Renal cortical epithelial cell (primary cell): ENCODE measurements at places on chromosomes 16 and 17.

GRCh38 chr17:21034340-21035235, 8.2 kb downstream of the USP22 start:
- DNase-seq, result no peak

DNA sequence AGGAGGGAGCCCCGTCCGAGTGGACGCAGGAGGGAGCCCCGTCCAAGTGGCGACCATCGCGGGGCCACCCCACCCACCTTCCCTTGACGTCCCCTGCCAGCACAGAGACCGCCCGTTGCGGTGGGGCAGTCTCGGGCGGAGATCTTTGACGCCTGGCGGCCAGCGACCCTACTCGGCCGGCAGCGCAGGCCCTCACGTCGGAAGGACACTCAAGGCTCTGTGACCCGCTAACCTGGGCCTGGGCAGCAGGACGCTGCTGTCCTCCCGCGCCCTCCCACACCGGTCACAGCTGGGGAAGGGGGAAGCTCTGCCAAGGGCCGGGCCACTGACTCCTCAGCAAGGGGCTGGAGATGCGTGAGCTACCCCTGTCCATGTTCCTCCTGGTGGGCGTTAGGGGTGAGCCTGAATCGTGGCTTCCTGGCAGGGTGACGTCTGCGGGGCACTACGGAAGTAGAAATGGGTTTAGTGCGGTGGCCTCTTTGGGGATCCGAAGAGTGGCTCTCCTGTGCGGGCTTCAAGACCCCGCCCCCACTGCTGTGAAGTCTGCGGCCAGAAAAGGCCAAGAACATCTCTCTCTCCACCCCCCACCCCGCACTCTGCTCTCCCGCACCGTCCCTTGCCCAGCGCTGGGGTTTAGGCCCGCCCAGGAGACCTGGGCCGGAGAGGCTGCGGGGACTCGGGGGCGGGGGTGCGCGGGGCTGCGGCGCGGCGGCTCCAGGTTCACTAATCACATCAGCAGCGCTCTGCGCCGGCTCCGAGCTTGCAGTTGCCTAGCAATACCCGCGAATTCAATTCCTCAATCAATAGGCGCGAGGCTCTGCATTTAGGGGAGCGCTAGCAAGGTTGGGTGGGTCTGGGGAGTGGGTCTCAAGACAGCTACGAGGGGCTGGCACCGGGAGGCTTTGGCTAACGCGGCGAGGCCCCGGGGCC, 5.8 kb downstream of the CBX8 start:
- no peak for DNase-seq

DNA sequence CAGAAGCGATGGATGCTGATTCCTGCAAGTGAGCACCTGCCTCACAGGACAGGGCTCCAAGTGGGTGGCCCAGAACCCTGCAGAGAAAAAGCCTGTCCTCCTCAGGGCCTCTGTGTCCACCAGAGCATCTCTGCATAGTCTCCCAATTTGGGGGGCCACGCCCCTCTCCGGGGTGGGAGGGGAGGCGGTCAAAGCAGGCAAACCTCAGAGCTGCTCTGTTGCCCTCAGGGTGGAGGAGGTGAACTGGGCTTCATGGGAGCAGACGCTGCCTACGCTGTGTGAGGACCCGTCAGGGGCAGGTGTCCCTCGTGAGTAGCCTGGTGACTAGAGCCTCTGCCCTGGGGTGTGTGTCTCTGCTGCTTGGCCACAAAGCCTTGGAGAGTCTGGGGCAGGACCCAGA, 19.3 kb downstream of the TRPV2 start:
- DNase-seq, result no peak

DNA sequence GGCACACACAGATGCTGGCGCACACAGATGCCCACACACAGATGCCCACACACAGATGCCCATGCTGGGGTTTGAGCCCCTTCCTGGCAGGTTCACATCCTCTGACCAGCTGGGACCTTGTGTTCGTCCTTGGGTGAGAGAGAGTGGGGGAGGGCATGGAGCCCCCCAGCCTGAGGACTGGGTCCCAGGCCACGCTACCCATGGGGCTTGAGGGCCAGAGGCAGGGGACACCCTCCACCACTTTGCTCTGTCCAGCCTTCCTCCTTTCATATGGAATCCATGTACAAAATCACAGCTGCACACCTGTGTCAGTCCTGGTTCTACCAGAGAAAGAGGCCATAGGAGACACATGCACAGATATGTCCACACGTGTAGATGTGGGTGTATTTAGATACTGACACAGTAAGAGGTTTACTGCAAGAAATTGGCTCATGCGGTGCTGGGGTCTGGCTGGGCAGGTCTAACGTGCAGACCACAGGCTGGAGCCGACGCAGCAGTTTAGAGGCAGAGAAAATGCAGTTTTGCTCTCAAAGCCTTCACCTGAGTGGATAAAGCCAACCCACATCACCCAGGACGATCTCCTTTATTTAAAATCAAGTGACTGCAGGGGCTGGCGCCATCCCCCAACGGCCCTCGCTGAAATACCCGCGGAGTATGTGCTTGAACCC, 10.8 kb downstream of the SLC22A31 start:
- no peak for DNase-seq

GRCh38 chr17:13734880-13735279, 133.2 kb upstream of the HS3ST3A1 start:
- DNase-seq, result no peak

- DNase-seq, result no peak
Measured at GRCh38 chr17:81241648-81242420, 2.7 kb downstream of the NDUFAF8 start.

DNA sequence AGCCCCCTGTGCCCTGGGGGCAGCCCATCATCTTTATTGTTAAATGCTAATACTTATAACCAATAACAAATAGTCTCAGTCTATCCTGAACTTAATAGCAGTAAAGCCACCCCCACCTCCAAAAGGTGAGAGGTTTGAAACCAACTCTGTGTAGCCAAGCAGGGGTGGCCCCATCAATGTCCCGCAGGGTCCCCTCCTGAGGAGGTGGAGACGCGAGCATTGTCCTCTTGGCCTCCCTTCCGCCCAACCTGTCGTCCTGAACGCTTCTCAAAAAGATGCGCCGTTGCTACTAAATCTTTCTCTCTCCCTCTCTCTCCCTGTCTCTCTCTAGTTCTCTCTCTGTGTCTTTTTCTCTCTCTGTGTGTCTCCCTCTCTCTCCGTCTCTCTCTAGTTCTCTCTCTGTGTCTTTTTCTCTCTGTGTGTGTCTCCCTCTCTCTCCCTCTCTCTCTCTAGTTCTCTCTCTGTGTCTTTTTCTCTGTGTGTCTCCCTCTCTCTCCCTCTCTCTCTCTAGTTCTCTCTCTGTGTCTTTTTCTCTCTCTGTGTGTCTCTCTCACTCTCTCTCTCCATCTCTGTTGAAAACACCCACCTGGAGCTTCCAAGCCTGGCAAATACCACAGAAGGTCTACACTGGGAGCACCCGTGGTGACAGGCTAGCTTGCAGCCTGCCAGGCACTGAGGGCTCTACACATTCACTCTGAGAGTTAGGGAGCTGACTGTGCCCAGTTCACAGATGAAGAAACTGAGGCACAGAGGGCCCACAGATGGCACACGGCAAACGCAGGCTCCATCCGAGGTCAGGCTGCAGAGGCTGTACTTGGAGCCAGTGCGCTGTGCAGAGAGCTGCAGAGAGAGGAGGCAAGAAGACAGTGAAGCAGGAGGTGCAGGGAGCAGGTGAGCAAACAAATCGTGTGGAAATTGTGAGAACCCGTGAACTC, 185.9 kb downstream of the C16orf95 start:
- DNase-seq, result no peak

GRCh38 chr17:42720996-42721583, 23.8 kb downstream of the EZH1 start:
- DNase-seq, result peak; percentile 74

DNA sequence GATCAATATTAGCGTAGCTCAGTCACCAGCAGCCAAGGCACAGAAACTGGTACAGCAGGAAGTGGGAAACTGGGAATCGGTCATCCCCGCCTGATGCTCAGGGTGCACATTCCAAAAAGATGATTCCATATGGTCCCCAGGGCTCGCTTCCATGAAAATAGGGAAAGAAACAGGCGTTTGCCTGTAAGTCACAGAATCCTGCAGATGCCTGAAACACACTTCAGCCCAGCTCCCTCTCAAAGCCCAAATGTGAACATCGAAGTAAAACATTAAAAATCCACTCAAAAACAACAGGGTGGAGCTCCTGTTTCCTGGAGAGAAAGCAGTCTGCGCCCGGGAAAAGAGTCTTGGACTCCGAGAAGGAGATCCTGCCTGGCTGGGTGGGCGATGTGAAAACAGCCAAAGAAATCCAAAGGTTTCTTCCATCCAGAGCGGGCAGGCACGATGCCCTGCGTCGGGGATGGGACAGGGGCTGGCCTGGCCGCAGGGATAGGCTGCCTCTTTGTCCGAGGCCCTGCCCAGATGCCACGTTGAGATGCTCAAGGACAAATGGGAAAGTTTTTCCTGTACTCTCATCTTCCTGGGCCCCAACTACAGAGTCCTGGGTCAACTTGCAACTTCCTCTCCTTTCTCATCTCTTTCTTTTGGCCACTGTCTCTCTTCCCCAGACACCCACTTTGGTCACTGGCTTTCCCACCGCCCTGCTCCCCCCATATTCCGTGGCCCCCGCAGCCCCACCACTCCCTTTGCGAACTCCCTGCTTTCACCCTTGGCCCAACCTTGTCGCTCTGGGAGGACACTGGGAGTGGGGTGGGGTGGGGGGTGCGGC, 743 bp downstream of the WIPI1 start:
- DNase-seq, result peak; percentile 83

DNA sequence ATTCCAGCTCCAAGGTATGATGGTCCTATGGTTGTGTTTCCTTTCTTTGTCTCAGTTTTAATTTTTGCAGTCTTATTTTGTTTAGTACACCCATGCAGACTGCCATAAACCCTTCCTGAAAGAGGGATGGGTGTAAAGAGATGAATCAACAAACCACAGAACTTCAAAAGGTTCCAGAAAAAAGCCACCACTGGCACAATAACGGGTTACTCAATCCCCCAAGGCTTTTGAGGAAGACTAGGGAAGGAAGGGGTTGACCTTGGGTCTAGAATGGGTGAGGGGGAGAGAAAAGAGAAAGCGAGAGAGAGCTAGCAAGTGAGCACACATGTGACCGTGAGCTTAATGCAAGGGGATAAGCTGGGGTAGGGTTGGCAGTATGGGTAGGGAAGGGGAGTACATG, 168.1 kb downstream of the XYLT1 start:
- DNase-seq, result no peak

DNA sequence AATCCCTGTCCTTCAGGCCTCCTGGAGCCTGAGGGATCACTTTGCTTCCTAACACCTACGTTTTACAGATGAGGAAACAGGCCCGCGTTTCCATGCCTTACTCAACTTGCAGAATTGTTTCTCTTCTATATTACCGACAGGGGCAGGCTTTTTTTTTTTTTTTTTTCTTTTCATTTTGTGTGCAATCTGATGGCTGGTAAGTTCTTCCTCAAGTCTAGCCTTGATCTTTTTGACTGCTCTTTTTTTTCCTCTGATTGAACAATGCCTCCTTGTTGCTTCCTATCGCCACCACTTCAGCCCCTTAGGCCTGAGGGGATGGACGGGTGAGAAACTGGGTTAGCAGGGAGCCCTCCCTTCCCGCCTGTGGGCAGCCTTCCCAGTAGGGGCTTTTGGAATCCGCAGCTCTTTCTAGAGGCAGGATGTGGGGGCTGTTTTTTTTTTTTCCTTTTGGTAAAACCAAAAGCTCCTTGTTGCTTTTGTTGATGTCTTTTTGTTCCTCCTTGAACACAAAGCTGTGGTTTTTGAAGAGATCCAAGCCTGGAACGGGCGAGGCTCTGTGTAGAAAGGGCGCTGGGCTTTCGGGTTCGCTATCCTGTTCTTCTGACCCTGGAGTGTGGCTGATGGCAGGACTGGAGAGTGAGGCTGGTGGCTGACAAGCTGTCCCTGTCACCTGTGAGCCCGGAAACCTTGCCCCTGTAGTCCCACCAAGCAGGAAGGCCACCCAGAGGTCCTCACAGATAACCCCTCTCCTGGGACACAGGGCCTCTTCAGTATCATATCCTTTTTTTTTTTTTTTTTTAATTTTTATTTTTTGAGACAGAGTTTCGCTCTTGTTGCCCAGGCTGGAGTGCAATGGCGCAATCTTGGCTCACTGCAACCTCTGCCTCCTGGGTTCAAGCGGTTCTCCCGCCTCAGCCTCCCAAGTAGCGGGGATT, 14.0 kb downstream of the LASP1 start:
- DNase-seq, result no peak
